Stimulated activated CD4-positive, alpha-beta T cell treated with anti-CD3 and anti-CD28 coated beads, TNF-alpha, amount 100 ng/mL, for 24 hours (primary cell): ENCODE measurements at places on chromosomes 5 and 9.

DNA sequence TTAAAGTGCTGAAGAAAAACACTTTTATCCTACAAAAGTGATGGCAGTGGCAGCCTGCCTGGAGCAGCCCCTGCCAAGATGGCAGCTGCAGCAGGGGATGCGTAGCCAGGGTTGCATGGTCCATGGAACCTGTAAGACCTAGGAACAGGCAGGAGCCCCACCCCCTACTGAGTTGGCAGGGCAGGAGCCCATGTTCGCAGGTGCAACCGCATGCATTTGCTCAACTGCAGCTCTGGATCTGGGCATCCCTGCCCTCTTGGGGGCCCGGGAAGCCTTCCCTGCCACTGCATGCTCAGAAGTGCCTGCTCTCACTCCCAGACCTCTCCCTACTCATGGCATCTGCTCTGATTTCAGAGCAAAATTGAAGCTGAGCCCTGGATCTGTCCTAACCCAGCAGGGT lies 779.6 kb downstream of the CDH18 start:
- no peak for DNase-seq

DNA sequence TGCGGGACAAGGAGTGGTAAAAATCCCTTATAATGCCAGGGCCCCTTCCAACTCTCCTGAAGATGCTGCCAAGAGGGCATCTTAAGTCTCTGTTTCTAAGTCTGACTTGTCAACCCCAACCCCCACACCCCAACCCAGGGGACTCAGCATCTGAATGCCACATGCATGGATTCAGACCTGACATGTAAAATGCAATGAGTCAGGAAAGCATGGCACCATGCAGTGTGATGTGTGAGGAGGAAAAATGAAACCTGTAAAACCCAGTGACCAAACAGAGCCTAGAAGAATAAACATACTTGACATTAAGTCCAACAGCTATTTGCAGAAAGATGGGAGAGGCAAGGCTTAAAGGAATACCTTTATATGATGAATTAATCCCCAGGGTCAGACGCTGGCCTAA lies 112.4 kb downstream of the ASTN2 start:
- DNase-seq, result no peak

- no peak for DNase-seq
These were observed 175.2 kb downstream of the GAPVD1 start for GRCh38 chr9:125436613-125437443.

GRCh38 chr5:89384391-89384790 lies 501.4 kb upstream of the MEF2C start:
- DNase-seq, result no peak
